ENCODE measurements at places on chromosomes 3 and 15.

DNA sequence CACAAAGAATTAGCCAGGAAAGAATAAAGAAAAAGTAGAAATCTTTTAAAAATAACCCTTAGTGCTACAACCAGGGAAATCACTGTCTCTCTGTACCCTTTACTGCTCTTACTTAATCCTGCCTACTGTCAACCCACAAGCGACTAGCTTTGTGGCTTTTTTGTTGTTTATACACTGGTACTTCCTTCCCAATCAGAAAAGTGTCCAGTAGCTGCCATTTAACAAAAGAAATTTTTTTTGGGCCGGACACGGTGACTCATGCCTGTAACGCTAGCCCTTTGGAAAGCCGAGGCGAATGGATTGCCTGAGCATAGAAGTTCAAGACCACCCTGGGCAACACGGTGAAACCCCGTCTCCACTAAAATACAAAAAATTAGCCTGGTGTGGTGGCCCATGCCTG is 13.8 kb upstream of the FAM219B start:
- no peak for DNase-seq

- DNase-seq, result peak; percentile 67
Observed at GRCh38 chr3:155252535-155252934, 40.9 kb downstream of the STRIT1 start.

GRCh38 chr3:59406943-59407342 is 357.1 kb upstream of the CFAP20DC start:
- DNase-seq, result no peak

DNA sequence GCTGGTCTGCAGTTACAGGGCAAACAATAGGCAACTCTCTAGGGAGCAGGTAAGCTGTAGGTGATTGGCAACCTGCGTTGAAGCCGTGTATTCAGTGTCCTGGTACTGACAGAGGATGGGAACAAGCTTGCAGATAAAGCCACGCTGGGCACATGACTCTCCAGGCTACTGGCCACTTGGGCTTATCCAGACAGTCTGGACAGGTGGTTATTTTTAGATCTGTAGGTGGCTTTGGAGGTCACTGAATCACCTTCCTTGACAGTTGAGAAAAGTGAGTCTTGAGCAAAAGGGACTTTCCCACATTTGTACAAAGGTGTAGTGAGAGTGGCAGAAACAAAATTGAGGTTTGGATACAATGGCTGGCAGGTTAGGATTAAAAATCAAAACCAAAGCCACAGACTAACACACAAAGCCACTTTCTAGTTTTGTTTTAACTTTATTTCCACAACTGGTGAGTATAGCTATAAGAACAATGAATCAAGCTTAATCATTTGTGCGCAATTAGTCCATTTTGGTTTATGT is 22.3 kb upstream of the IL1RAP start:
- DNase-seq, result no peak

DNA sequence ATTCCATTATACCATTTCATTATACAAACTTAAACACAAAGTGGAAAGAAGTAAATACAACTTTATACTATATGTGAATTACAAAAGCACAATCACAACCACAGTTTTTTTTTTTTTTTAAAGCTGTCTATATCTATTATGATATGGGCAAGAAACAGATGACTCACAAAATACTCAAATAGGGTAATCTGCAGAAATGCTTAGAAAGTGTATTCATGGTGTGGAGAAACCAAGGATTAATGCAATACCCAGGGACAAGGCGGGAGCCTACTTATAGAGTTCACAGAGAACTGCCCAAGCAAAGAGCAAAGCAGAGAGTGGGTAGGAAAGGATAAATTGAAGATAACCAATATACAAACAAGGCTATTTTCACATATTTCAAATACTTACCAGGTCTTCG is 332.0 kb downstream of the FHIT start:
- DNase-seq, result no peak

Data from ELR (cell line).